PC-3 (cell line): ENCODE measurements at places on chromosomes 3 and 15. TPM values are rescaled to one million over a fixed set of nuclear protein-coding genes. Genes with fewer than 3 reads are reported as not detected.
A peak's percentile ranks its signal among the peaks of the same experiment; 100 is the strongest.

- no peaks in the 10 kb centered on the region for H3K27me3 ChIP-seq
- peak overlapping the region; percentile 17; the same call in 1 of the 2 replicates for H3K27ac ChIP-seq
- 0 out of 2 replicates have a peak overlapping the region, but pooled peaks have one; percentile 11 for H3K4me3 ChIP-seq
Measured at GRCh38 chr3:154089421-154090420, 31.5 kb upstream of the ARHGEF26 start.

The OXTR gene
- 21.5 and 23.1 TPM in 2 replicates for total RNA-seq

DNA sequence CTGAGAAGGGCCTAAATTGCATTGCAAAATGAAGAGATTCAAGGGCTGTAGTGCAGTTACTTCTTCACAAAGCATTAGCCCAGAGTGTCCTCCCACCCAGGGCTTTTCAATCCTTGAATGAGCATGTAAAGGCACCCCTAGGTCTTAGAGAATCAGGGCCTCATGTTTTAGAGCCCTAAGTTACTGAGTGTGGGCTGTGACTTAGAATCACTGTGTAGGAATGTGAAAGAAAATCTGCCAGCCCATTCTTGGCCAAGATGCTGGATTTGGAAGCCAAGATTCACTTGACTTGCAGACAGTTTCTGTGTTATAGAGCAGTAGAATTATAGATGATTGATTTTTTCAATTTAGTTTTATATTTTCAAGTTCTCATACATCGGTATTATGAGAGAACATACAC lies 153.2 kb downstream of the MYRIP start:
- no peaks in the 10 kb centered on the region for H3K4me1 ChIP-seq
- no peak for DNase-seq
- no peaks in the 10 kb centered on the region; the same call in 1 of the 2 replicates for H3K27me3 ChIP-seq
- H3K36me3 ChIP-seq, result no peaks in the 10 kb centered on the region
- no peak overlapping the region for H3K4me3 ChIP-seq

The ACAN gene
- total RNA-seq, result not detected in 2 replicates

The KAT2B gene
- 10.9 and 11.9 TPM in 2 replicates for total RNA-seq

DNA sequence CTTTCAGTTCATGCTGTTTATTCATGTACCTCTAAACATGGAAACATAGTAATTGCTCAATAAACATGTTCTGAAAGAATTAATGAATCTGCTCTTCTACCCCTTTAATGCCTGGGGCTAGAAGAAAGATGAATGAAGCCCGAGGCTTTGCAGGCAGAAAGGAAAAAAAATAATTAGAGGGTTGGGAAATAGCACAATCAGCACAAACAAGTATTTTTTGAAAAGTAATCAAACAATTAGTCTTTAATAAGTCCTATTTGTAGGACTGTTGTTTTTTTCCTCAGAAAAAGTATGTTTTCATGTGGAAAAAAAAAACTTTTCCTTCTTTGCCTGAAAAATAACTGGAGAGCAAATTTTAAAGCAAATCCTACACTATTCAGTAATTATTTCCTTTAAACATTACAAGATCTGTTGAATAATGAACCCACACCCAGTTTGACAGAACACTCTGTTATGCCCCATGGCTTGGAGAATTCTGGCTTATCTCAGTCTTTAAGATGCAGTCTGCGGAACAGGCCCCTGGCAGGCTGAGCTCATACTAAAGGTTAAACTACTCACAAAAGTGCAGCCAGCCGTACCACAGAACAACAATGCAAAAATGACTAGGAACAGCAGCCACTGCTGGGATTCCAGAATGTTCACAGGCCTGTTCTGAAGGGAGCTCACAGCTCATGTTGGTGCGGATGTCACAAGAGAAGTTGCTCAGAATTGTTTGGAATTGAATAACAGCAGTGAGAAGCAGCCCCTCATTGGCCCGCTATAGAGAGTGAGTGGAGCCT lies 79.2 kb downstream of the ABI3BP start:
- H3K27ac ChIP-seq, result no peak overlapping the region
- peaks cover 18% of the 10 kb centered on the region for H3K4me1 ChIP-seq
- DNase-seq, result no peak
- H3K4me3 ChIP-seq, result no peak overlapping the region

DNA sequence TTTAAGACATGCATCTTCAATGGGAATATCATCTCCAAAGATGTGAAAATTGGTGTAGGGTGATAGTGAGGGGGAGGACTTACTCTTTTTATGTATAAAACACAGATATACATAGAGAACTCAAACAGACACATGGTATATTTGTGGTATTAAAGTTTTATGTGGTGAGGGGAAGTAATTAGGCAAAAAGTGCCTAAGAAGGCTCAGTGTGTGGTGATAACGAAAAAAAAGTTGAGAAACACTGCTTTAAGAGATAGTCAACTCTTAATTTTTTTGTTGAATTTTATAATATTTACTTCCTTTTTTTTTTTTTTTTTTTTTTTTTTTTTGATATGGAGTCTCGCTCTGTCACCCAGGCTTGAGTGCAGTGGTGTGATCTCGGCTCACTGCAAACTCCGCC lies 174.2 kb upstream of the FRMD4B start:
- H3K36me3 ChIP-seq, result no peaks in the 10 kb centered on the region
- H3K4me3 ChIP-seq, result no peak overlapping the region
- H3K4me1 ChIP-seq, result no peaks in the 10 kb centered on the region
- no peak for DNase-seq

The SLC35A5 gene
- 16.0 and 17.7 TPM in 2 replicates for total RNA-seq

The PIK3R4 gene
- total RNA-seq, result 21.5 and 21.9 TPM in 2 replicates
